Retina (tissue), 1 donor: ENCODE measurements at places on chromosomes 3 and 15.

DNA sequence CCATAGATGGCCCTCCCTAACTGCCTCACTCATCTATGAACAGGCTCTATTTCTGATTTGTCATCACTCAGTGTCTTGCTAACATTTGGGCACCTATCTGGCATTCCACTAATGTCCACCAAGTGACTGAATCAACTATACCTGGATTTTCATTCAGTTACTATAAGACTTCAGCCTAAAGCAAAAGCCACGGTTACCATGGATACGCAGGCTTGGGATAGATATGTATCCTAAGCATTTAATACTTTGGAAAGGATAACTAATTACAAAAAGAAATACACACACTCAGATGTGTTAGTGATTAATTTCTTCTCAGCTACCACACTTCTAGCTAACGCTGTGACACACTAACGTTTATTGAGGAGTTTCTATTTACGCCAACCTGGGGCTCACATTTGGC lies 899.5 kb upstream of the CFAP20DC start:
- DNase-seq, result no peak

DNA sequence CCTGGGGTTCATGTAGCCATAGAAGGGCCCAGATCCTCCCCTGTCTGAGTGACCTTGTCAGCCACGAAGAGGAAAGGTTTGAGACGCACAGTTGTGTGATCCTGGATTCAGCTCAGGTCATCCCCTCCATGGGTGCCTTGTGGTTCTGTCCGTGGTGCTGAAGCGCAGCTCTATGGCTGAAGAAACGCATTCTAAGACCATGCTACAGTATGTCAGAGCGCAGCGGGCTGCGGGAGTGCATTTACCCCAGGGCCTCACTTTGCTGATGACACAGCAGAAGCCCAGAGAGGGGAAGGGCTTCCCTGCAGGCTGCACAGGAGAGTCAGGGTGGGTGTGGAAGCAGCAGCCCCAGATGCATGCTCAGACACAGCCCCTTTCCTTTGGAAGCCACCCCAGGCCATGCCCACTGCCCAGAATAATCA lies 68.8 kb upstream of the IQSEC1 start:
- DNase-seq, result peak; percentile 52

DNA sequence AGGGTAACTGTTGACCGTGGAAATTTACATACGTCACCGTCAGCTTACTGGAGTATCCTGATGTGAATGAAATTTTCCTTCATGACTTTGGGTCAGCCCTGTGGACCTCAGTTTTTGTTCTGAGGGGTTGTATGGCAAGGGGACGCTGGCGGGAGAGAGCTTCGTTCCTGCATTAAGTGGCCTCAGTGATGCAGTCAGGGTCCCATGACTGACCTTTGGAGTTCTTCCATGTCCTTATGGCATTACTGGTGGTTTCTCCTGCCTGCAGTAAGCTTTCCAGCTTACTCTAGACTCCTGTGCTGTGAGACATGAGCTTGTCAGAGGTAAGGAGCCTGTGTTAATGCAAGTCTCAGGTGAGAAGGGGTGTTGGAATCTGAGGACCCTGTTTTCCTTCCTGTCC lies 1.8 kb downstream of the CD276 start:
- no peak for DNase-seq

- DNase-seq, result no peak
Observed at GRCh38 chr3:124092811-124093210, 100.9 kb upstream of the ROPN1 start.

DNA sequence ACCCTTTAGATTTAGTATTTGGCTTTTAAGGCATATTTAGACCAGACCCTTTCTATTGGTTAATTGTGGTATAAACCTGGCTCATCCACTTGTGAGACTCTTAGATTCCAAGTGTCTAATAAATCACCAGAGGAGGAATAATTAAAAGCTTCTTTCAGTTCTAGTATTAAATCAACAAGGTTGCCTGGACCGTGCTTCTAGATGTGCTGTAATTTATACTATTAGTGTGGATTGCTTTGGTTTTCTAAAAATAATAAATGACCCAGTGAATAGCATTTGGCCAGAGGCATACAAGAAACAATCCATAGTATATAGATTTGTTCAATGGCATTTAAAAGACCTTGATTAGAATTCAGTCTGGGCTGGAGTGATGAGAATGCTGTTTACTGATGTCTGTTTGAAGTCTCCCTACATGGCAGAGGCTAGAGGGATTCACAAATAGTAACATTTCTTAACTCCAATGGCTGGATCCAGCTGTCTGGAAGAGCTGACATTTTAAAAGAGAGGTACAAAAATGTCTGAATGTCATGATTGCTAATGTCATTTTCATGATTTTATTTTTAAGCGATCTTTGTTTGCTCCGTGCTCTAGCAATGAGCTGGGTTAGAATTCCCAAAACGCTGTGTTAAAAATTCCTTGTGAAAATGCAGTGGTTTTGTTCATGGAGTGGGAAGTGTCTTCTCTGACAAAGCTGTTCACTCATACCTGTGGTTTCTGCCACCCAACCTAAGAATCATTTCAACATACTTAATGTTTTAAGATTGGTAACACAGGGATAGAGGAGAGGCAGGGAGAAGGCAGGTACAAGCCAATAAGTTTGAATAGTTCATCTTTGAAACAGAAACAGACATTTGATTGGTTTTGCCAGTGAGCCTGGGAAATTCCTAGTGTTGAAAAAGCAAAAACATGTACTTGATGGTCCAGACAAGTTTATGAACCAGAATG lies 89.9 kb downstream of the RBMS3 start:
- DNase-seq, result no peak

DNA sequence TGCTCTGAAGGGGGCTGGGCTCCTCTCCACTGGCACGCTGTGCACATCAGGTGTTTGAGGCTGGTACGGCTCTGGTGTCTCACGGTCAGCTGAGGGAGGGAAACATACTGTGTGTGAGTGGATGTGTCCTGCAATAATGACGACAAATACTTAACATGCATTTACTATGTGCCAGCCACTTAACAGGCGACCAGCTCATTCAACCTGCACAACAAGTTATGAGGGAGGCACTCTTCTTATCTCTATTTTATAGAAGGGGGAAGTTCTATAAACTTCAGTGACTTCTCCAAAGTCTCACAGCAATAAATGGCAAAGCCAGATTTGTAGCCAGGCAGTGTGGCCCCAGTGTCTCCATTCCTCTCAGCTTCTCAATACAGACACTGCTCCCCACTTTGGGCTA lies 83.1 kb upstream of the LINGO1 start:
- no peak for DNase-seq

- DNase-seq, result no peak
Observed at GRCh38 chr3:143187111-143187510, 67.5 kb downstream of the CHST2 start.

DNA sequence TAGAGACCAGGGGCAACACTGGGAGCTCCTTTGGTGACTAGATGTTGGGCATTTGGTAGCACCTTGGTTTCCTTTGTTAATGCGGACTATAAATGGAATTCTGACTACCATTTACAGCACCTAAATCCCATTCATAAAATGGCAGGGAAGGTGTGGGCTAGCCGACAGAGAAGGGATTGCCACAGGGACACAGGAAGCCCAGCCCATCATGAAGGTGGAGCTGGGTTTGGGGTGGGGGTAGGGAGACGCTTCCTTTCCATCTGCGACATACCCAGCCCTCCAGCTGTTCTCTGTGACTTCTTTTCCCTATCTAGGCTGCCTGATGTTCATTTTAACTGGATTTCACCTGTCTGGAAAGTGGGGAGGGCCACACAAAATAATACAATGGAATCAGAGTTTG lies 21.0 kb downstream of the ABHD2 start:
- DNase-seq, result no peak

DNA sequence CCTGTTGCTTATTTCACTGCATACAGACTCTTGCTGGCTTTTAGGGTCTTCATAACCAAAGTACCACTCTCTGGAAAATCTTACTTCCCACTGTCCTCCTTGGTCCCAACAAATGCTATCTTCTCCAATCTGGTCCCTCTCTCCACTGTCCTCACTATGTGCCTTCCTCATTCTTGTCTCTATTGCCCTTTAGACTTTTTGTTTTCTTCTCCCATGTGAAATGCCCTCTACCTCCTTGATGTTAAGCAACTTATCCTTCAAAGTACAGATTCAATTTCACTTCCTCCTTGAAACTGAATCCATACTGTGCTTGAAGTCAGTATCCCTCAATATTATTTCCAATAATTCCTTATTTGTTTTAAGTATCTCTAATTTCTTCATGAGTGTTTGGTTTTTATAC lies 60.8 kb downstream of the CGGBP1 start:
- DNase-seq, result no peak

DNA sequence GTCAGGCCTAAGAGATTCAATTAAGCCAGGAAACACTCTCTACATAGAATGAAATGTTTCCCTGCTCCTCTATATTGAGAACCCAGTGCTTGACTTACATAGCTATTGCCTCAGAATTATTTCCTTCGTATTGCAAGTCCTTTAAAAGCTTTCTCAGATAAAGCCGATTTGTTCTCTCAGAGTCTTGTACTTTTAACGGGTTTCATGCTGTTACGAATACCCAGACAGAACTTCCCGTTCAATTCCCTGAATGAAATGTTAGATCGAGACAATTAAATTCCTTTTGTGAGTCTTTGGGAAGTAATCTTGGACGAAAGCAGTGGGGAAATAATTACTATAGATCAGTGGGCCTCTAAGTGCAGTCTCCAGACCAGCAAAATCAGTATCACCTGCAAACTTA lies 102.8 kb upstream of the CHL1 start:
- DNase-seq, result no peak
